ENCODE measurements at places on chromosomes 1 and 21.
A peak's percentile ranks its signal among the peaks of the same experiment; 100 is the strongest.

GRCh38 chr1:244918421-244919319 is 54.3 kb upstream of the HNRNPU start:
- DNase-seq, result peak; percentile 24

DNA sequence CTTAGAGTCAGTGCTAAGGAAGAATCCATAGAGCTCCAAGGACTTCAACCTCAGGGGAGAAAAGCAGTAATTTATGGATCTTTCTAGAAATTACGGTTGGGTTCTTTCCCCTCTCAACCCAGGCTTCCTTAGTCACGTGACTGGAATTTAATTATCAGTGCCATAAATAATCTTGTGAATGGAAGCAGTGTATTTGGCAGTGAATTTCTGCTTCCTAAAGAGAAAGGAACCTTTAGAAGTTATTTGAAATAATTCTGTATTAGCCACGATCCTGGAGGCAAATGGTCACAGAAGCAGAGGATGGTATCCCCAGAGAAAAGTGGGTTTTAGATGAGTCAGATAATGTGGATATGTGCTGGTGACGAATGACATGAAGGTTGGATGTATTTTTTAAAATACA is 89.6 kb downstream of the NFIA start:
- no peak for DNase-seq

DNA sequence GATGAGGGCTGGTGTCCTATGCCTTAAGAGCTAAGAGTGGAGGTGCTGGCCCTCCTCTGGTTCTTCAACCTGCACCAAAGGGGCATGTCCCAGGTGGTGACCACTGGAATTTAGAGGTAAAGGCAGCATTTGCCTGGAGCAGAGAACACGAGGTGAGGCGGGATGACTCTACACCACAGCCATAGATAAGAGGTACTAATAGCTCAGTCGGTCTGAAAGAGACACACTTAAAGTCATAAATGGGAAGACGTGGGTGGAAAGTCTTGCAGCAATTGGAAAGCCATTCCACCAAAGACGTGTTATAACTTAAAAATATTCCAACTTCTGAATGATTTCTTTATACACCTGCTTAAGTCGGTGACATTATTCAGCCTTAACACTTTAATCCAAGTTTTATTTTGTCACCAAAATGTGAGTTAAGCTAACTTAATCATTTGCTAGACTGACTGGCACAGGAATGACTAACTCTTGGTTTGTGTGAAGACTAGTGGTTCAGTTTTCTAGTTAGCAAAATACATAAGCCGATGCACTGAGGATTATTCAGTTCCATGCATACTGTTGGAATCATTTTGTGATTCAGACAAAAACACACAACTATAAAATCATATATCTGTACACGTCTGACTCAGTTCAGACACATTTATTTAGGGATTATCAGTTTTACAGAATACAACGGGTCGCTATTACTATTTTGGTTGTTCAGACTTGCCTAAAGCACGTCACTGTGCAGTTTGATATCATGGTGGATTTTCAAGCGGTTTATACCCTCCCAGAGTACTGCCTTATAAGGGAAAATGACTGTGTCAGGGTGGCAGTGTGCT is 4.6 kb upstream of the ETS2 start:
- no peak for DNase-seq

- no peak for DNase-seq
Observed at GRCh38 chr1:65527190-65527589, 106.7 kb downstream of the LEPR start.

DNA sequence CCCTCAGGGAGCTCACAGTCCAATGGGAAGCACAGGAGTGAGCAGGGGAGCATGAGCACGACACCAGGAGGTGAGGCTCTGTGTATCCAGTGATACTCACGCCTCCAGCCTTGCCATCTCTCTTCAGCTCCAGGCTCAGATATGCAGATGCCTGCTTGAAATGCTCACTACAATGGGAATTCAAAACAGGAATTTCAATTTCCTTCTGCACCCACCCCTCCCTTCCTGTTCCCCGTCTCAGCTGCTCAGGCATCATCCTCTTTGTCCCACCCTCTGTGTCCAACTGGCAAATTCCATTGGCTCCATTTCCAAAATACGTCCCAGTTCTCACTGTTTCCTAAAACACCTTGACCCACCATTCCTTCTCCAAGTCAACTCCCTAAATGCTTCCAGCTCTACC is 58.9 kb downstream of the FBXO2 start:
- no peak for DNase-seq

GRCh38 chr1:33361532-33362235 is 40.8 kb upstream of the A3GALT2 start:
- DNase-seq, result no peak
